ENCODE measurements at places on chromosomes 7 and 10. TPM values are rescaled to one million over a fixed set of nuclear protein-coding genes. Genes with fewer than 3 reads are reported as not detected.

GSTO2 gene
- 1.4 TPM for total RNA-seq

DNA sequence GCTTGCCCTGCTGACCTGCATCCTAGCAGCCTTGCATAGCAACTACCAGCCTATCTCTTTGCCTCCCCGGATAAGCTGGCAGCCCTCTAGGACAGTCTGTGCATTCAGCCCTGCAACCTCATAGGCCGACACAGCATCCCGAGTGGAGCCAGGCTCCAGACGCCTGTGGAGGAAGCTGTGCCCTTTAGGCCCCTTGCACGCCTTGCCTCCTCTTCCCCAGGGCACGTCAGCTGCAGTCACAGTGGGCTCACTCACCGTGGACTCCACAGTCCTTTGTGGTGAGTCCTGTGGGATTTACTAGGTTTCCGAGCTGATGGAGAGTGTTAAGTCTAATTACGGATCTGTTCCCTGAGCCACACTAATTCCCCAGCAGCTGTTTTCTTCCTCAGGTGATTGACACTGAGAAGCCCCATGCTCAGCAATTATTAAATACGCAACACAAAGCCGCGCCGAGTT, 540.0 kb downstream of the TCERG1L start:
- H3K4me1 ChIP-seq = no peaks in the 10 kb centered on the region
- H3K36me3 ChIP-seq = no peaks in the 10 kb centered on the region
- H3K27ac ChIP-seq = no peak overlapping the region
- no peak for DNase-seq
- H3K27me3 ChIP-seq = no peaks in the 10 kb centered on the region

DNA sequence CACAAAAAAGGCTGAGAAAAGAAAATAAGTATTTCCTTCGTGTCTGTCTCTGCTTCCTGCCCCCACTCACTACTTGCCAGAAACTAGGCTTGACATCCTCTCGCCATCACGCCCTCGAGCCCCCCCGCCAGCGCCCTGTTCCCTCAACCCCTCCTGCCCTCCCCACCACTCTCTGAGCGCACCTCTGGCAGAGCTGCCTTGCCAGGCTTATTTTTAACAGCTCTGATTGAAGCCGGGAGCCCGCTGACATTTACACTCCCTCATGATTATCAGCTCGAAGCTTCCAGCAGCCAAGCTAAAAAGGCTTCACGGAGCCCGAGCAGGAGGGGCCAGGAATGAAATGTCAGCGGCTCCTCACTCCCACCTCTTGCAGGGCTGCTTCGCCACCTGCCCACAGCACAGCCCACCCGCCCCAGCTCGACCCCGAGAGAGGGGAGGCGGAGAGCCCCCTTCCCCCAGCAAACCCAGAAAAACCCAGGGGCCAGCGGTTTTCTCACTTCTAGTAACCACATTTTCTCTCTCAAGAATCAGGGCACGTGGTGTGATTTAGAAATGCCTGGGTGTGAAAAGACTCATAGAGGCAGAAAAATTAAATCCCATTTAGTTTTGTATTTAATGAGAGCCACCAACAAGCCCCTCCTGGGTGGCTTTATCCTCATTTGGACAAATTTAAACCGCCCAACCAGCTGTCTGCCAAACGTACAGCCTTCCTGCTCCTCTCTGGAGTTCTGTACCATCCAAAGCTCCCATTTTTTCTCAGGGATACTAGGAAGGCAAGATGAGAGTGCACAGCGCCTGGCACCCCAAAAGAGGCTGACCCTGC, 89.3 kb downstream of the SLIT1 start:
- no peak overlapping the region for H3K4me3 ChIP-seq
- no peak overlapping the region for H3K27ac ChIP-seq
- peaks cover 2% of the 10 kb centered on the region for H3K4me1 ChIP-seq
- H3K27me3 ChIP-seq = peaks cover 28% of the 10 kb centered on the region

CLCN1 gene
- not detected for total RNA-seq

GRCh38 chr10:97895915-97896314, 46.3 kb downstream of the GOLGA7B start:
- H3K27me3 ChIP-seq = no peaks in the 10 kb centered on the region
- H3K4me3 ChIP-seq = no peak overlapping the region
- DNase-seq = no peak
- no peak overlapping the region for H3K27ac ChIP-seq
- no peaks in the 10 kb centered on the region for H3K4me1 ChIP-seq
- H3K36me3 ChIP-seq = no peaks in the 10 kb centered on the region

ZNF746 gene
- 26.4 TPM for total RNA-seq

- H3K4me1 ChIP-seq = peaks cover 6% of the 10 kb centered on the region
- no peak overlapping the region for H3K4me3 ChIP-seq
- peaks cover 3% of the 10 kb centered on the region for H3K27me3 ChIP-seq
- DNase-seq = no peak
- no peaks in the 10 kb centered on the region for H3K36me3 ChIP-seq
Measured at GRCh38 chr10:92200564-92200963, 90.3 kb downstream of the CPEB3 start.

GRCh38 chr10:3760083-3760482, 24.9 kb downstream of the KLF6 start:
- no peaks in the 10 kb centered on the region for H3K27me3 ChIP-seq
- peaks cover 10% of the 10 kb centered on the region for H3K36me3 ChIP-seq
- no peak for DNase-seq
- H3K4me1 ChIP-seq = peaks cover 83% of the 10 kb centered on the region
- no peak overlapping the region for H3K4me3 ChIP-seq

CPA2 gene
- total RNA-seq = 0.14 TPM

- no peak overlapping the region for H3K4me3 ChIP-seq
- DNase-seq = no peak
- H3K36me3 ChIP-seq = no peaks in the 10 kb centered on the region
- H3K27ac ChIP-seq = no peak overlapping the region
- H3K4me1 ChIP-seq = no peaks in the 10 kb centered on the region
Measured at GRCh38 chr7:12418452-12418851, 14.8 kb upstream of the VWDE start.

PON1 gene
- total RNA-seq = not detected

GRCh38 chr7:127413326-127413725, 20.8 kb upstream of the ZNF800 start:
- H3K27ac ChIP-seq = no peak overlapping the region

AUTS2 gene
- 0.87 TPM for total RNA-seq

DNA sequence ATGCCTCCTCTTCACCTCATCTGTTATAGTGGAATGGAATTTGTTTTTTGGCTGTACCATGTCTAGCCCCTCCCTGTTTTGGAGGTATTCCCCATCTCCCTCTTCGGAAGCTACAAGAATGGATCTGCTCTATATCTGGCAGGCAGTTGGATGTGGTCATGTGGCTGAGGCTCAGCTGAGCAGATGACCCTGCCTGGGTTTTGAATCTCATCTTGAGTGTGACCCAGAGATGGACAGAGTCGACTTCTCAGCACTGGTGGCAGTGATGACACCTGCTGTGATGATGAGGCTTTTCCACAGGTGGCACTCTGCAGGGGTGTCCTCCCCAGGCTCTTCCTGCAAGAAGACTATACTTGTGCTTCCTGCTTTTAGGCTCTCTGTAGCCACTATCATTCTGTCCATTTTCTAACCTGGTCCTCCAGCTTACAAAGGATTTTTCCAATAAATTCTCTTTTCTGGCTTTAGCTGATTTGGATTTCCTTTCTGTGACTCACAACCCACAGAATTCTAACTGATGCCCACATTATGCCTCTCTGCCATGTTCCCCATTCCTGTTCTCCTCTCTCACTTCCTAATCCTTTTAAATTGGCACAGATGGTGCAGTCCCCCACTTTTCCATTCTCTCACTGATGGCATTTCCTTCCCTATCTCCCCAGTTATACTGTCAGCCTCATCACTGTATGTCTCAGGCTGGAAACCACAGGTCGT, 7.5 kb upstream of the ARHGAP22 start:
- no peak overlapping the region for H3K27ac ChIP-seq
- peaks cover 11% of the 10 kb centered on the region for H3K27me3 ChIP-seq
- no peaks in the 10 kb centered on the region for H3K36me3 ChIP-seq
- H3K4me1 ChIP-seq = no peaks in the 10 kb centered on the region
- no peak overlapping the region for H3K4me3 ChIP-seq
- no peak for DNase-seq

CAMK2B gene
- 1.9 TPM for total RNA-seq

DNA sequence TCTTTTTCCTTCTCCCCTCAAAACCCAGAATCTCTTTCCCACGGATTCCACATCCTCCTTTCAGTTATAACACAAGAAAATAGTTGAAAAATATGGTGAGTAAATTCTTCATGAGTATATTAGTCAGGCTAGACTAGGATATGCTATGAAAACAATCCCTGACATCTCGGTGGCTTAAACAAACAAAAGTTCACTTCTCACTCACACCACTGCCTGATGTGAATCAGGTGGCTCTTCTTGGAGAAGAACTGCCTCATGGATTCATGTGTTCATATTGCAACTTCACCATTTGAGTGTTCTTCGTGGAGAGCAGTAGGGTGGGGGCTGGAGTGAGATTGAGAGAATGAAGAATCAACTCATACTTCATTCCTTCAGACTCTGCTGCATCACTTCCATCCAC, 204.1 kb downstream of the PHF14 start:
- H3K4me1 ChIP-seq = peaks cover 6% of the 10 kb centered on the region
- no peaks in the 10 kb centered on the region for H3K27me3 ChIP-seq
- no peak overlapping the region for H3K27ac ChIP-seq
- DNase-seq = no peak
- H3K36me3 ChIP-seq = no peaks in the 10 kb centered on the region
- no peak overlapping the region for H3K4me3 ChIP-seq

HNRNPH3 gene
- 183 TPM for total RNA-seq

GRCh38 chr7:157614457-157615020, 277.7 kb downstream of the DNAJB6 start:
- no peak for DNase-seq
- no peaks in the 10 kb centered on the region for H3K36me3 ChIP-seq
- H3K4me1 ChIP-seq = peaks cover 5% of the 10 kb centered on the region
- no peak overlapping the region for H3K4me3 ChIP-seq
- H3K27ac ChIP-seq = no peak overlapping the region

GIMAP1 gene
- total RNA-seq = 3.9 TPM

GRCh38 chr10:131846240-131847101, 54.3 kb upstream of the PPP2R2D start:
- no peak overlapping the region for H3K27ac ChIP-seq
- H3K4me3 ChIP-seq = no peak overlapping the region
- H3K27me3 ChIP-seq = no peaks in the 10 kb centered on the region

GRCh38 chr10:22816298-22816653, 101.9 kb upstream of the PIP4K2A start:
- no peaks in the 10 kb centered on the region for H3K36me3 ChIP-seq
- H3K4me1 ChIP-seq = peaks cover 7% of the 10 kb centered on the region
- no peak overlapping the region for H3K4me3 ChIP-seq

DNA sequence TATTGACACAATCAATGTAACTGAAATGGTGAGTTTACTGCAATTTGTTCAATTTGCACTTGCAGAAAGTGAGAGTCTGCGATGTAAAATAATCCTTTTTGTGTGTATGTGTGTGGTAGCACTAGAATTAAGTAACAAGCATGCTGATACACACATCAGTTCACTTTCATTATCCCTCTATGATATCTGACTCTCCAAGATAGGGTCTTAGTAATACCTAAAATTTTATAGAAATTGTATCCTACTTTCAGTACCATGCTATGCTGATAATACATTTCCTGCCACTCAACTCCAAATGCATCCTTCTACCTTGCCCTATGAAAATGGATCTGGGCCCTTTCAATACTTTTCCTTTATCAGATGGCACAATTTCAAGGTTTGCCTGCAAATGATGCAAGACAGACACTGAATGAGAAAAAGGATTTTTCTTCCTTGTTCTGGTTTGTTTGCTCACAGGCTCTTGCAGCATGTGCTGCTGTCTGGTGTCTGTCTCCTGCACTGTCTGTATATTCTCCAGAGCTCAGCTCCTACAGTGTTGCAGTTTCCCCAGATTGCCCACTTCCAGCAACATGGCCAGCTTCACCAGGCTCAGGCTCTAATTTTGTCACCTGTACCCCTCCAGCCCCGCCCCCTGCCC, 297.9 kb upstream of the HGF start:
- H3K4me3 ChIP-seq = no peak overlapping the region
- no peaks in the 10 kb centered on the region for H3K4me1 ChIP-seq
- no peak overlapping the region for H3K27ac ChIP-seq
- no peaks in the 10 kb centered on the region for H3K27me3 ChIP-seq
- no peaks in the 10 kb centered on the region for H3K36me3 ChIP-seq
- DNase-seq = no peak

GRCh38 chr10:124287791-124288190, 130.9 kb downstream of the OAT start:
- no peak overlapping the region for H3K27ac ChIP-seq
- DNase-seq = no peak
- no peaks in the 10 kb centered on the region for H3K4me1 ChIP-seq
- H3K4me3 ChIP-seq = no peak overlapping the region
- no peaks in the 10 kb centered on the region for H3K27me3 ChIP-seq
- H3K36me3 ChIP-seq = no peaks in the 10 kb centered on the region

OR2A12 gene
- total RNA-seq = not detected

PAPOLB gene
- total RNA-seq = not detected

DNA sequence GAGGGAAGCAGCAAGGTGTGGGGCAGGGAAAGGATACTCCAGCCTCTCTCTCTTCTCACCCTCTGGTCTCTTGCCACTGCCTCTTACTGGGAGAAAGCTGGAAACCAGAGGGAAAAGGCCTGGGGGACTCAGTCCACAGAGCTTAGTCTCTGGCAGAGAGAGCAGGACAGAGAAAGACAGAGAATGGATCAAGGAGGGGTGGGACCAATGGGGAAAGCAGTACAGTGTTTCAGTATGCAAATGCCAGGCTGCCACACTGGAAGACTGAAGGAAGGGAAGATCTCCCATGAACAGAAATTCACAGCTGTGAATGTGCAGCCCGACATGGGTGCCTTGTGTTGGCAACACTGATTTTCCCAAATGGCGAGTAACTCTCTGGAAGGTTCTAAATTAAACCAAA, 40.4 kb downstream of the CREB5 start:
- peaks cover 10% of the 10 kb centered on the region for H3K27me3 ChIP-seq
- H3K4me1 ChIP-seq = no peaks in the 10 kb centered on the region
- no peak for DNase-seq
- no peaks in the 10 kb centered on the region for H3K36me3 ChIP-seq
- H3K4me3 ChIP-seq = no peak overlapping the region
- H3K27ac ChIP-seq = no peak overlapping the region

ZNF282 gene
- 116 TPM for total RNA-seq

DNA sequence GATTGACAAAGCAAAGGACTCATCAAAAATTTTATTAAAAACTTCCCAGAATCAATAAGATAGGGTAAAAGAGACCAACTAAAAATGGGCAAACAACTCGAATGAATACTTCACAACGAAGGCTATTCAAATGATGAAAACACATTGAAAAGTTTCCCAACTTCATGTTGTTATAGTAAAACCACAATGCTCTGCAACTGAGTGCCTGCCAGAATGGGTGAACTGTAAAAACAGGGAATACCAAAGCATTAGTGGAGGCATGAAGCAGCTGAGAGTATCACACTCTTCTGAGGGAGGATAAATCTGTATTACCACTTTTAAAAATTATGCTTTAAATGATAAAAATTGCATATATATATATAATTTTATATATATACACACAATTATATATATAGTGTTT, 1214.7 kb downstream of the SORCS3 start:
- H3K27ac ChIP-seq = no peak overlapping the region
- H3K36me3 ChIP-seq = no peaks in the 10 kb centered on the region
- H3K4me1 ChIP-seq = peaks cover 7% of the 10 kb centered on the region
- no peak overlapping the region for H3K4me3 ChIP-seq
- H3K27me3 ChIP-seq = no peaks in the 10 kb centered on the region

GRCh38 chr10:129945526-129945925, 18.5 kb downstream of the EBF3 start:
- DNase-seq = no peak
- no peak overlapping the region for H3K4me3 ChIP-seq
- H3K27me3 ChIP-seq = peaks cover 7% of the 10 kb centered on the region
- no peak overlapping the region for H3K27ac ChIP-seq

OR2A1 gene
- total RNA-seq = not detected

- DNase-seq = no peak
- H3K36me3 ChIP-seq = peaks cover 17% of the 10 kb centered on the region
- no peaks in the 10 kb centered on the region for H3K27me3 ChIP-seq
- H3K27ac ChIP-seq = no peak overlapping the region
- no peaks in the 10 kb centered on the region for H3K4me1 ChIP-seq
- no peak overlapping the region for H3K4me3 ChIP-seq
Measured at GRCh38 chr10:72419241-72419640, 64.5 kb upstream of the DNAJB12 start.

NME8 gene
- not detected for total RNA-seq
